ENCODE measurements at places on chromosomes 5 and 9.

DNA sequence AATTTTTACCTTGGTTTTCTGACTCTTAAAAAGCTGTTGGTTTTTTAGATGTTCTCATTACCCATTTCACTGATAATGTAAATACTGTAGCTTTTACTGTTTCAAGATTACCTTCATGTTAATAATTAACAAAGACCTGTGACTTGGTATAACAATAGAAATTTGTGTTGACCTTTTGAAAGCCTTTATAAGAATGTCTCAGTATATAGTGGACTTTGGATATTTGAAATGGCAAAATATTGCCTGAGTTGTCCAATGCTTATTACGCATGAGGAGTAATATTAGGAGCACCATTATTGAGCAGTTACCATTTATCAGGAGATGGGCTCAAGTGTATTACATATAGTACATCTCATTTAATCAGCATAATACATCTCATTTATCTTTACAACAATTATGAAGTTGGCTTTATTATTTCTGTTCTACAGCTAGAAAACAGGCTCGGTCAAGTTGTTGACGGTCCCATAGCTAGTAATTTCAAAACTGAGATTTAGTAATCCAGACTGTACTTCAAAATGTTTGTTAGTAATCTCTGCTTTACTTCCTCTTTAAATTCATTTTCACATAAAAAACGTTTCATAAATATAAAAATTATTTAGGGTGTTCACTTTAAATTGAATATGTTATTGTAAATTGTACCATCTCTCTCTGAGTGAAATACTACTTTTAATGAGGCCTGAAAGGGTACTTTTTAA lies 50.7 kb upstream of the FKTN start:
- DNase-seq = no peak

- no peak for DNase-seq
Measured at GRCh38 chr5:172911628-172911880, 47.7 kb upstream of the RPL26L1 start.

- no peak for DNase-seq
Measured at GRCh38 chr5:31936683-31937082, 237.4 kb downstream of the GOLPH3 start.

GRCh38 chr9:21533597-21533996 lies 51.5 kb upstream of the IFNE start:
- no peak for DNase-seq

DNA sequence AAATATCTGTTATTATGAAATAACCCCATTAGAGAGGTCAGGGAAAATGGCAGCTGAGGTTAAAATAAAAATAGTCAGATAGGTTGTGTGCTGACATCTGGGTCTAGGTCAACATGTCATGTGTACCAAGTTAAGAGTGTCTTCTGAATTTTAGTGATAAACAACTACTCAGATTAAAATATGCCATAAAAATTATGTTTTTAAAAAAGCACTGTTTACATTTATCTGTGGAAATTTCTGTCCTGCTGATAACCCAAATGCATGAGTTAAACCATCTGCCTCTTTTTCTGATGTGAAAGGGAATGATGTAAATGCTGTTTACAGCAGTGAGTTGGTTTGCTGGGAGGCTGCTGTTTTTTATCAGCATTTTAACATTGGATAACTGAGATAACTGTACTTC lies 361.2 kb upstream of the TARS1 start:
- DNase-seq = no peak

- no peak for DNase-seq
Measured at GRCh38 chr5:73274121-73274520, 101.1 kb downstream of the TMEM174 start.

All from GDM1 (cell line).